ENCODE measurements at places on chromosomes 7 and 10. TPM values are rescaled to one million over a fixed set of nuclear protein-coding genes. Genes with fewer than 3 reads are reported as not detected.

DNA sequence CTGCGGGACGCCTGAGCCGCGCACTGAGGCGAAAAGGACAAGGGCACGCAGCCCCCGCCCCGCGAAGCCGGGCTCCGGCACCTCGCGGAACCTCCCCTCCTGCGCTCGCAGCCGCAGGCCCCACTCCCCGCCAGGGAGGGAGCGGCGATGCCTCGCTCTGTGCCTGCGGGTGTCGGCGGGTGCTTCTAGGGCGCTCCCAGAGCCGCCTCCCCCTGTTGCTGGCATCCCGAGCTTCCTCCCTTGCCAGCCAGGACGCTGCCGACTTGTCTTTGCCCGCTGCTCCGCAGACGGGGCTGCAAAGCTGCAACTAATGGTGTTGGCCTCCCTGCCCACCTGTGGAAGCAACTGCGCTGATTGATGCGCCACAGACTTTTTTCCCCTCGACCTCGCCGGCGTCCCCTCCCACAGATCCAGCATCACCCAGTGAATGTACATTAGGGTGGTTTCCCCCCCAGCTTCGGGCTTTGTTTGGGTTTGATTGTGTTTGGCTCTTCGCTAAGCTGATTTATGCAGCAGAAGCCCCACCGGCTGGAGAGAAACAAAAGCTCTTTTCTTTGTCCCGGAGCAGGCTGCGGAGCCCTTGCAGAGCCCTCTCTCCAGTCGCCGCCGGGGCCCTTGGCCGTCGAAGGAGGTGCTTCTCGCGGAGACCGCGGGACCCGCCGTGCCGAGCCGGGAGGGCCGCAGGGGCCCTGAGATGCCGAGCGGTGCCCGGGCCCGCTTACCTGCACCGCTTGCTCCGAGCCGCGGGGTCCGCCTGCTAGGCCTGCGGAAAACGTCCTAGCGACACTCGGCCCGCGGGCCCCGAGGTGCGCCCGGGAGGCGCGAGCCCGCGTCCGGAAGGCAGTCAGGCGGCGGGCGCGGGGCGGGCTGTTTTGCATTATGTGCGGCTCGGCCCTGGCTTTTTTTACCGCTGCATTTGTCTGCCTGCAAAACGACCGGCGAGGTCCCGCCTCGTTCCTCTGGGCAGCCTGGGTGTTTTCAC lies 519 bp downstream of the ITGB8 start:
- peak; percentile 22 for DNase-seq

DNA sequence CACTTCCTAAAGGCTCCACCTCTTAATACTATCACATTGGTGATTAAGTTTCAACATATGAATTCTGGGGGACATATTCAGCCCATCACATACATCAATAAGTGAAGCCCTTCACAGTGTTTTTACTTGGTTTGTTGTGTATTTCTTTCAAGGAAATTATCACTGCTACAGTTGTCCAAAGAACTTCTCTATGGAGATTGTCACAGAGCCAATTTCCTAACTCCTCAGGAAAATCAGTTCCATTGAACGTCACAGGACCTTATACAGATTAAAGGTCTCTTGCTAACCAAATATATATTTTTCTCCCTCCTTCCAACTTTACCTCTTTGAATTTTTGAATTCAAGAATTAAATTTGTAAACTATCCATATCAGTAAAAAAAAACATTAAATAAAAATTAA lies 114.3 kb downstream of the LRRN3 start:
- DNase-seq, result no peak

DNA sequence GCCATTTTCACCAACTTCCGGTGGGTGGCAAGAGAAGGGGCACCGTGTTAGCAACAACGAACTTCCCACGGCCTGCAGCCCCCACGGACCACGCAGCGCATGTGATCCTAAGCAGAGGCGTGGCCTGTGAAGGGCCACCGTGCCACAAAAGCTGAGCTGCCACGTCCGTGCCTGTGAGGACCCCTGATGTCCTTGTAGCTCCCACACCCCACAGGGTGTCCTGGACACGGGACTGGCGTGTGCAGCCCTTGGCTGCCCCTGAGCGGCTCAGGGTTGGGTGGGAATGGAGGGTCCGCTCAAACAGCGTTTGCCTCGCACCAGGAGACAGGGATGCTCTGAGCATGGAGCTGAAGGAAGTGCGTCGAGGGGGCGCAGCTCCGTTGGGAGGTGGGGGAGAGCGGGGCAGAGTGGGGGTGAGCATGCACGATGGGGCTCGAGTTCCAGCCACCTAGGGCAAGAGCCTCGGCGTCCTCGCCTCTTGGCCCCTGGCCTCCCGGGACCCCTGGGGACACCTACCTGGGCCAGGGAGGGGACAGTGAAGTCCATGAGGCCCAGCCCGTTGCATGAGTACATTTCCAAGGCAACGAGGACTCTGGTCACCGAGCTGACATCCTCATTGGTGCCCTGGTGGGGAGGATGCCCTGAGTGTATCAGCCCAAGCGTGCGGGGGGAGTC lies 33.6 kb downstream of the CFAP46 start:
- DNase-seq, result no peak

- DNase-seq, result peak; percentile 43
These were observed 9.6 kb downstream of the TRIM56 start for GRCh38 chr7:101094791-101095375.

- no peak for DNase-seq
These were observed 56.1 kb downstream of the ABI1 start for GRCh38 chr10:26804418-26805393.

DNA sequence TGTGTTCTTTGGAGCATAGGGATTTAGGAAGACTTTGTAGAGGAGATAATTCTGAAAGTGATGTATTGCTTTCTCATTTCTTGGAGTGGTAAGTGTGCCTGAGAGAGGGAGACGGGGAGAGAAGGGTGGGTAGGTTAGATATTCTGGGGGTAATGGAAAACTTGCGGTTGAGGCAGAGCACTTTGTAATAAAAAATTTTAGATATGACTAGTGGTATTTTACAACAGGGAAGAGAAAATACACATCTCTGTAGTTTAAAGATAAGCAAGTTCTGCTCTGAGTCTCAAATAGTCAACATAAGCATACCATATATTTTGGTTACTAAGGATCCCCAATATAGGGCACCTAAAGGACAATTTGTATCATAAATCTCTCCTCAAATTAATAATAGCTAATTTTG lies 6.6 kb downstream of the VPS50 start:
- no peak for DNase-seq

DNA sequence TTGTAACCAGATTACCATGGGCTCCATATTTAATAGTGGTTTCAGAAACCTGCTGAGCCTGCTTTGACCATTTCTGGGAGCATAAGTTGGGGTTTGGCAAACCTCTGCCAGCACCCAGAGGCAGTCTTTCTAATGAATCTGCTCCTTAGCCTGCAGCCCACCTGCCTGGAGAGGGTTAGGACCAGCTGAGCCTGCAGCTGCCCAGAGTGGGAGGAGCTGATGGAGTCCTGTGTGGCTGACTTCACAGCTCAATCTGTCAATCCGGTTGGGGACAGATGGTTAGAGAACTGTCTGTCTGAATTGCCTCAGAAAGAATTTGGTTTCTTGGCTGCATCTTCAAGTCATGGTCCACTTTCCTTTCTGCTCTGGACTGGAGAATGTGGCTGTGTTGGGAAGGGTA lies 444.6 kb downstream of the NRG3 start:
- no peak for DNase-seq

- DNase-seq, result no peak
These were observed 41.5 kb upstream of the PPP3CB start for GRCh38 chr10:73537288-73537687.

DNA sequence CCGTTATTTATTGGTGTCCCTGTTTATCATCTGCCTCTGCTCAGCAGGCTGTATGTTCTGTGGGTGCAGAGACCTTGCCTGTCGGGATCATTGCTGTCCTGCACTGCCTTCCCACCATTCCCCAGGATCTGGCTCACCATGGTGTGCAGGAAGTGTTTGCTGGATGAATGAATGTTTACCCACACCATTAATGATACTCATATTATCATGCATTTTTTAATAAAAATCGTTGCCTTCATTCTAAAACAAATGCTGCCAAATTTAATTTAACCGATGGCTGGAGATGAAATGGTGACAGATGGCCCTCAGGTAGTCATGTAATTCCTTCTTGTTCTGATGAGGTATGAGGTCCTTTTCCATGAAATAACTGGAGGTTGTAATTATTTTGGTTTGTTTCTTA lies 22.5 kb downstream of the PLPP4 start:
- DNase-seq, result no peak

GRCh38 chr10:30528429-30528786 lies 94.4 kb downstream of the MAP3K8 start:
- no peak for DNase-seq

DNA sequence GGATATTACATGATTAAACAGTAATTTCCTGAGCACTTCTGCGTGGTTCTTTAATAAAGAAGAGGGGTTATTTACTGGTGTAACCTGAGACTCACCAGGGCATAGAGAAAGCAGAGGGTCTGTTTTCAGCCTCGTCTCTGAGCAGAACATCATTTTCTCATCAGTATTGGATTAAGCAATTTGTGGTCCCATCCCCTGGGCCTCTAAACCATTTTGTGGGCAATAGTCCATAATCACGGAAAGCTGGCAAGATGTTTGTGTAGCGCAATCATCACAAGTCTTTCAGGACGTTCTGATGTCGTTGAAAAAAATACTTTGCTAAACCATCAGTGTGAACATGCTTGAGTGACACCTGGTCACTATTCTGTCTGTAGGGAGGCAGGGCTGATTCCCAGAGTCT lies 37.1 kb upstream of the SEC61G start:
- no peak for DNase-seq

DNA sequence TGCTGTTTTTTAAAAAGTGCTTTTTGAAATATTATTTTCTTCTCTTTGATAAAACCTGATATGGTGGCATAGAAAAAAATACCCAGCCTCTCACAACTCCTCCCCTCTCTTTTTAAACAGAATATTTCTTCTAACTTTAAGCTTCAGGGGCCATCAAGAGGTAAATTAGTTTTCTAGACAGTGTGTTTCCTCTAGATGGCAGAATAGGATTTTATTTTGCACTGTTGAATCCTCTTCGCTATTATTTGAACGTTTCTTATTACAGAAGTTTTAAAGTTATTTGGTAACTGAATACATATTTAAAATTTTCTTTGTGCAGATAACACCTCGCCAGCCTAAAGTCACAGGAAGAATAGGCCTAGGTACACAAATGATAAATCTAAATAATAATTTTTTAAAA lies 30.3 kb downstream of the ARL5B start:
- DNase-seq, result no peak

- DNase-seq, result peak; percentile 83
These were observed 22.4 kb downstream of the LDB3 start for GRCh38 chr10:86690657-86691084.

DNA sequence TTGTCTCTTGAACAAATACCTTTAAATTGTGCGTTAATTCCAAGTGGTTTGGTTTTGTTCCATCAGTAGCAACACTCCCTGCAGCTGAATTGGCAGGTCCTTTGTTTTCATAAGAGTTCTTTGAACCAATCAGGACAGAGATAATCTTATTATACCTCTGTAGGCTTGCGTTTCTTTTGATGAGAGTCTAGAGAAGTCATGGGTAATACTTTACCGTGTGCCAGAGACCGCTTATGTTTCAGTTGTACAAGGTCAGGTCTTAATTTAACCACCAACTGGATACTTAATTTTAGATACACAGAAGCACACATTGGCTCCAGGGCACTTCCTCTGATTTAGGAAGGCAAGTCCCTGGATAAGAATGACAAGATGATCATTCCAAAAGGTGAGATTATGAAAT lies at the start of gene ASB15:
Gene ASB15 (plus strand): TSS at position 292 of the 400 bp plus-strand sequence. CDS start 12,682 bp downstream, outside the sequence.
- no peak for DNase-seq

DNA sequence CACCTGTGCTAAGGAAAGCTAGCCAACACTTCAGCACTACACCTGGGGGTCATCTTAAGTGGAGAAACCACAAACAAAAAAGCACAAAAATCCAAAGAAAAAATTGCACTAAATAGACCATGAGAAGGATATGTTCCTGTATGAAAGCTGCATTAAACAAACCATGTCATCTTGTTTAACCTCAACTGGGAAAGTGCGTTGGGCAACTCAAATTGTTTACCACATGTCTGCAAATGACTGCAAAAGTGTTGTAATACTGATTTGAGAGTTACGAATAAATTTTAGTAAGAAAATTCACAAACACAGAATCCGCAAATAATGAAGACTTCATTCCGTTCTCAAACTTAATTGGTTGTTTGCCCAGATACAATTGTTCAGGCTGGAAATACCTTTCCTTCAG lies 111.9 kb upstream of the EGFR start:
- DNase-seq, result no peak

Gene SNCG
- 13.5 TPM for total RNA-seq

Data from heart left ventricle (tissue), 16 donors.